Lower lobe of right lung (tissue), 2 donors: ENCODE measurements at places on chromosomes 1 and 21.

DNA sequence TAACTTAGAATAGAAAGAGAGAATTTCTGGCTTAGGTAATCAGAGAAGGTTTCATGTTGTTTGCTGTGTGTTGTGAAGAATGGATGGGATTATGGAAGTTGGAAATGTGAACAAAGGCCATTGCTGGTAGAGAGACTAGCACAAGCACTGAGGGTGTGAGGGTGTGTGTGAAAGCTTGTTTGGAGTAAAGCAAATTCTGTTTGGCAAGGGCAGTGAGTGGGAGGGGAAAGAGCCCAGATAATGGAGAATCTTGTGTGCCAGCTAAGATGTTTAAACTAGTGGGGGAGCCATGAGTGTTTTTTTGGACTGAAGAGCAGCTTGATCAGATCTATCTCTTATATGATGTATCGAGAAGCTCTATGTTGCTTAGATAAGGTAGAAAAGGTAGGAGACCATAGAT lies 107.1 kb downstream of the DISP1 start:
- DNase-seq = no peak

DNA sequence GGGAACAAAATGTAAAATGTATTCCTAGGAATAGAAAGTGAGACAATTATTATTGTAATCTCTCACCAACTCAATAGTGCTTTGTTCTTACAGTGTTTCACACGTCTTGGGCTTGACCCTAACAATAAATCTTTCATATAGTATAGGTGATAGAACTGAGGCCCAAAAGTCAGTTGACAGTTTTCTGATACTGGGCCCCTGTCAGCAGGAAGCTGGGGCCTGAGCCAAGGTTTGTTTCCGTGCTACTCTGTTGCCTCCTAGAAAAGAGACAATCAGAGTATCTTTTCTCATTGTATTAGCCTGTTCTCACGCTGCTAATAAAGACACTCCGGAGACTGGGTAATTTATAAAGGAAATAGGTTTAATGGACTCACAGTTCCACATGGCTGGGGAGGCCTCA lies 5.0 kb downstream of the RRP1B start:
- DNase-seq = no peak

DNA sequence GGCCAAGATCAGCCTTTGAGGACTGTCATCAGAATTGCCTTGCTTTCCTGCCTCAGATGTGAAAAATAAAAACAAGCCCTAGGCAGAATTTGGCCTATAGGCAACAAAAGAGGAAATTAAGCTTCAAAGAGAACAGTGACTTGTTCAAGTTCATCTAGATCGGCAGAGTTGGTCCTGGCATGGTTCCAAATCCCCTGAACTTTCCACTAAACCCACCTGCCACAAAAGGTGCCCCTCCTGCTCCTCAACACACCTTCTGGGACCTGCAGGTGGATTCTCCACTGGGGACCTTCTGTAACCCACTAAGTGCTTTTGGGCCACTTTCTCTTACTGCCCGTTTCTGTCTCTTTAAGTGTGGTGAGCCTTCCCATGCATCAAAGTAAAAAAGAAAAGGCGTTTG lies 42.5 kb upstream of the LRRN2 start:
- no peak for DNase-seq

GRCh38 chr21:14453339-14454015 lies 70.5 kb upstream of the HSPA13 start:
- no peak for DNase-seq

GRCh38 chr1:118783095-118783758 lies 204.9 kb downstream of the TBX15 start:
- no peak for DNase-seq

DNA sequence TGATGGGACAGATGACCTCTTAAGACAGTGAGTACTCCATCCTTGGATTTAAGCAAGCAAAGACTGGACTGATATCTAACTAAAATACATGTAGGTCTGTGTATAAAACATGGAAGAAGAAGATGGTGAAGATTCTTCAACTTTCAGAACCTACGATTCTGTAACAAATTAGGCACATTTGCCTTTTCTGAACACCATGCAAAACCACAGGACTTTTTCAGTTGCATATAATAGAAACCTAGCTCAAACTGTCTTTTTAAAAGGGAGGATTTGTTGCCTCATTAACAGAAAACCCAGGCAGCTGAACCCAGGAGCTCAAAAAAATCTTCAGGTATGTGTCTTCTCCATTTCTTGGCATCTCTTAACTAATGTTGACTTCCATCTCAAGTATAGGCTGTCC lies 14.7 kb upstream of the TSPAN1 start:
- DNase-seq = no peak

DNA sequence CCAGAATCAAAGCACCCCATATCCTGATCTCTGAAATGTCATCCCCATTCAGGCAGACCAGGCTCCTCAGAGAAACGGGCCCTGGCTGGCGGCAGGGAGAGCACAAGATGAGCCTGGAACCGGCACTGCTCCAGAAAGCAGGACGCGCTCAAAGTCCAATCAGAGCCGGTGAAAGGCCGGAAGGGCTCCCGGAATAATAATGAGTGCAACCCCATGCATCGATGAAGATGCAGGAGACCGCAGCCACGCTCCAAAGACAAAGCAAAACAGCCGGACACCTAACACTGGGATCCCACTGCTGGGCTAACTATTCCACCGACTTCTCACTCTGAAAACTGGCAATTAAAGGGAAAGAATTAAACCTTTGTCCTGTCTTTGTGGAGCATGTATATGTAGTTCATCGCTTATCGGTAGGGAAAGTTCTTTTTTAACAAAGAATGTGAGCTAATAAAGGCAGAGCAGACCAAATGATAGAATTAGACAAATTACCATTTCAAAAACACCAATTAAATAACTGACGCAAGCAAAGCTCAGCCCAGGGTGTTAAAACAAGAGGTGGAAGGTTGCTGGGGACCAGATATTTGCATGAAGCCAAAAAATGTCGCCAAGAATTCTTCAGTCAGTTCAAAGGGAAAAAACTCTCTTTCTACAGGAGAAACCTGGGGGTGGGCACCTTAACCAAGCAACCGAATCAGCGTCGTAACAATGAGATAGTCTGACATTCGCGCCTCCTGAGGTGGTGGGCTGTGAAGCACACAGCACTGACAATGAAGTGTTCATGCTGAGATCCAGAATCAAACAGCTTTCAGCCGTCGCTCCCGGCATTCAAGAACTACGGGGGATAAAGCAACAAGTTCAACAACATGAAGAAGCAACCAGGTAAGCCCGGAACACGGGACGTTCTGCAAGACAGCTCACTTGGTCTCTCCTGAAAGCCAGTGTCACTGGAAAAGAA lies 95.2 kb downstream of the NPHP4 start:
- peak; percentile 20 for DNase-seq
